Stimulated activated CD4-positive, alpha-beta T cell treated with anti-CD3 and anti-CD28 coated beads, Interleukin-4, amount 100 ng/mL, for 48 hours (primary cell): ENCODE measurements at places on chromosomes 5 and 9.

- no peak for DNase-seq
Measured at GRCh38 chr9:110842986-110843385, 174.4 kb downstream of the MUSK start.

GRCh38 chr5:52497133-52497693, 290.5 kb upstream of the ITGA1 start:
- DNase-seq, result no peak

DNA sequence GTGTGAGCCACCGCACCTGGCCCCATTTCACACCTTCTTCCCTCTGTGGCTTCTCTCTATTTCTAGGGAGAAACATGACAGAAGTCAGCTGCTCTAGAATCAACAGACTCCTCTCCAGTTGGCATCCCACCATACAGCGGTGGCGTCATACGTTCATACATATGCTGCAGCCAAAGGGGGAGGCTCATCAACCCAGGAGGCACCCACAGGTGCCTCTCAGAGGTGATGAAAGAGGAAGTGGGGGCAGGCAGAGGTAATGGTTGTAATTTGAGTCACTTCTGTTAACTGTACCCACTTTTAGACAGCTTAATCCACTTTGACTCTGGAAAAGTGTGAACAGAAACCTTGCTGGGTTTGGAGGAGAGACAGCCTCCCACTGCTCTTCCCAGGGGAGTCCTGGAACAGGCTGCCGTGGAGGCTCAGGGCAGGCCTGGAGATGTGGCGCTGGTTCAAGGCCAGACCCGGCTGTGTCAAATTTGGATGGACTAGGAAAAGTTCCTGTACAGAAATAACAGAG, 47.3 kb upstream of the SUB1 start:
- DNase-seq, result peak; percentile 28

GRCh38 chr5:138597661-138598400, 22.6 kb upstream of the HSPA9 start:
- no peak for DNase-seq

GRCh38 chr9:27276193-27277030, 20.5 kb downstream of the EQTN start:
- peak; percentile 1 for DNase-seq

GRCh38 chr9:134698111-134698510, 56.5 kb downstream of the COL5A1 start:
- no peak for DNase-seq

GRCh38 chr9:82475584-82476301, 487.2 kb downstream of the SPATA31D1 start:
- no peak for DNase-seq

GRCh38 chr9:89448381-89448780, 49.5 kb downstream of the SEMA4D start:
- DNase-seq, result no peak

- no peak for DNase-seq
Measured at GRCh38 chr9:104775976-104776375, 12.0 kb downstream of the NIPSNAP3B start.

- DNase-seq, result no peak
Measured at GRCh38 chr5:58988938-58989337, 406.1 kb downstream of the RAB3C start.

DNA sequence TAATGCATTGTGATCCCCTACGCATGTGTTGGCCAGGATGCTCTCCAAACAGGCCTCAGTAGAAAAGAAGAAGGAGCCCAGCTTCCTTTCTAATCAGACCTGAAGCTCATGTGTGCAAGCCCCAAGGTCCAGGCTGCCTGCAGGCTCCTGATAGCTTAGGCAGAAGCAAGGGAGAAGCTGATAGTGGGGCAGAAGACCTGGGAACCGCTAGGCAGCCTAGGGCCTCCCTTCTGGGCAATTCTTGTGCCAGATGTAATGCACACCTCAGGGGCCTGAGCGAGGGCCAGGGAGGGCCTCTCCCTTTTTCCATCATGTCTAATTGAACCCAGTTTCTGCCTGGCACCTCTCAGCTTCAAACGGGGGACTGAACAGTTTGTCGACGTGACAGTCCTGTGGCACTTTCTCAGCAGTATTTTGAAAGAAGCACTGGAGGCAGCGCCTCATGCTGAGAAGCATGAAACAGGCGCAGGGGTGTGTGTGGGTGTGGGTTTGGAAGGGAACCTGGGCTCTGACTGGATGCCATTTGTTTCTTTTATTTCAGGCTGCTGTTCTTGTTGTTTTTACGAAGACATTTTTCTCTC, 212.8 kb downstream of the PIK3R1 start:
- DNase-seq, result no peak

GRCh38 chr9:37902796-37903646, 906 bp downstream of the SLC25A51 start:
- DNase-seq, result no peak

GRCh38 chr9:14870090-14870489, 40.1 kb downstream of the FREM1 start:
- no peak for DNase-seq

DNA sequence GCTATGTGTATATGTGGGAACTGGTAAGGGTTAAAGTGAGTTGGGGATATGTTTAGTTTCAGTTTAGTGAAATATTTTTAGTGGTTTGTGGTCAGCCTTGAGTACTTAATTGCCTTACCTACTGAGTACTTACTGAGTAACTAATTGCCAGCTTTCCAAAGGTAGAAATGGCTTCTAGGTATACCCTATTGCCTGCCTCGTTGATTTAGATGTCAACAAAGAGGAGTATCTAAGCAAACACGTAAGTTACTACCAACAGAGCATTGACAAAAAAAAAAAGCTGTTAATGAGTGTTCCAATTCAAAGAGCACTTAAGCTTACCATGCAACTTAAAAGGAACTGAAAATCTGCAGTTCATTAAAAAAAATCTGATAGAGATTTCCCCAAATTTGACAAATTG, 8.8 kb downstream of the ATP10B start:
- DNase-seq, result no peak

GRCh38 chr5:87877023-87877422, 391.6 kb downstream of the TMEM161B start:
- no peak for DNase-seq

- DNase-seq, result no peak
Measured at GRCh38 chr5:131541762-131542161, 93.3 kb downstream of the RAPGEF6 start.

- DNase-seq, result no peak
Measured at GRCh38 chr5:139282197-139282557, 11.4 kb upstream of the MATR3 start.

DNA sequence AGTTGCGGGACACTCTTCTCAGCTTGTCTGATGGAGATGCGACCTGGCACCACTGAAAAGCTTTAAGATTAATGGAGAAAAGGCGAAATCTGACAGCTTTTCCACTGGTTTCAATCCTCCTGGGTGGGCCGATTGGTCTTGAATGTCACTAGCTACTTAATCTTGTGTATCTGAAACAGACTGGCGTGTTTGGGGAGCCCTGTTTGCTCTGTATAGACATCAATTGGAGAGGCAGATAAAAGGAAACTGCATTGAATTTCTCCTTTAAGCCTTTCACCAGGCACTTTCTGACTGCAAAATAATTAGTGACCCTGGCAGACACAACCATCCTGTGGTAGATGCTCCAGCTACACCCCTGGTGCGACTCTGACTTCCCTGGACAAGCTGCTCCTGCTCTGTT, 224.2 kb downstream of the NDUFS4 start:
- DNase-seq, result no peak

DNA sequence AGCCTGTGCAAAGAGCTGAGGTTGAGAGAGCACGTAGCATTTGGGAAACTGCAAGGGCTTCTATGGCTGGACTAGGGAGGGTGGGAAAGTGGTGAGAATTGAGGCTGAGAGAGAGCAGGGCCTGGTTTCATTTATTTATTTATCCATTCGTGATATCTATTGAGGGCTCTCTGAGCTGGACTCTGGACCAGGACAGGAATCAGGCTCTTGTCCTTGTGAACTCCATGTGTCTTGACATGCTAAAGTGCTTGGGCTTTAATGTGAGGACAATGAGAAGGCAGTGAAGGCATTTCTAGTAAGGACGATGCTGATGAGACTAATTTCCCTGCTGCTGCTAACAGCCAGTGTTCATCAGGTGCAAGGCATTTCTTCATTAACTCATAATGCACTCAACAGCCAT, 95.9 kb upstream of the KLF4 start:
- no peak for DNase-seq

DNA sequence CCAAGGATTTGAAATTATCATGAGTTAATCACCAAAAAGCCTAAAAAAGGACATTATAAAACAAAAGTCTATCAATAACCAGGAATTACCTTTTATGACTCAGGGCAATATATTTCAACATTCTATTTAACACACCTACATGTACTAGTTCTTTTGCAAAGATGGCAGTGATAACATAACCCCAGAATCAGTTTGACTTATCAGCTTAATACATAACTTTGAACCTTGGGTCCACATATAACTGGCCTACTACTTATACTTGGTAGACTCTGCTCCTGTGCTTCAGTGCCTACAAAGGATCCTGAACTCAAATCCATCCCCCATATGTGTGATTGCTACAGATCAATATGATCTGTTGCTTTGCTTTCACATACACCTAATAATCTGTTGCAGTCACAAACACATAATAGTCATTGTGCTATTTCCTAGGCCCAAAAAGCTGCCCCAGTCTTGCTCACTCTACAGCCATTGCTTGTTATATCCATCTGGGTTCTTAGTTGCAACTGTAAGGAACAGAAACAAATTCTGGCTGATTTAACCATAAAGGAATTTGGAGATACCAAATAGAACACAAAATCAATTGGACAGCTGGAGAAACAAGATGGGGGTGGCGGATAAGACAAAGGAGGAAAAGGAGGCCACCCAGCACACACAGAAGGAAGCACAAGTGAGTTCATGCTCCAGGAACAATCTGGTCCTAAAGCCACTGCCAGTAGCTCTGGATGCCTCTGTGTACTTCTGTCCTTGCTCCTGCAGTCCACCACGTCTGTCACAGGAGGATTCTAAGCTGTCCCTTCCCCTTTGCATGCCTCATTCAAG, 25.5 kb downstream of the DEPDC1B start:
- no peak for DNase-seq

DNA sequence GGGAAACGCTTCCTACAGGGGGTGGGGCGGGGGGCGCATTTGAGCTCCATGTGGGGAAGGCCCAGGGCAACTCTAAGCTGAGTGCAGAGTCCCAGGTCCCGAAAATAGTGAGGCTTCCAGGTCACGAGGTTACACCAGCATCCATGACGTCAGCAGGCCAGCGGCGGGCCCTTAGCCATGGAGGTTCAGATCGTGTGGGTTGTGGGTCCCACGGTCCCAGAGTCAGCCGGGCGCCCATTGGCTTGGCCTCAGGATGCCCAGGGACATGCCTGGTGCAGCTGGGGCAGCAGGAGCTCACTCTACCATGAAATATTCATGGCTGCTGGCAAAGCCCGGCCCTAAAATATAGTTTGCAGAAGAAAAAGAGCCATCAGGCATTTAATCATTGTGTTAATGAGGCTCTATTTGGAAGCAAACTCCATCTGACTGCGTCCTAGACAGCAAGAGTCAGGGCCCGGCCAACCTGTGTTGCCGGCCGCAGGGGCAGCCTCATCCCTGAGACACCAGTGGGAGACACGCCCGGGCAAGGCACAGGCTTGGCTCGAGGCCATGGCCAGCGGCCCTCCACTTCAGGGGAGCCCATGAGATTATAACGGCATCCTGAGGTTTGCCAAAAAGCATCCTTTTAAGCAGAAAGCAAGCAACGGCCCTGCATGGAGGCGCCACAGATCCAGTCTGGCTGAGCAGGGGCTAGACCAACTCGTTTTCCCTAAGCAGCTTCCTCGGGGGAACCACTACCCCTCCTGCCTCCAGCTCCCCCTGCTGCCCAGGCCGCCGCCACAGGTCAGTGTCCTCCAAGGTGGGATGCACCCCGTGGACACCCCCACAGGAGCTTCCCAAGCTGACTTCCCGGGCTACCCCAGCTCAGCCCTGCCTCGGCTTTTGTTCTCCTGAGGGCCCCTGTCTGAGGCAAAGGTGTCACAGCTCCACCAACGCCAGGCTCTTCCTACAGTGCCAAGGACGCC, 108.9 kb upstream of the PPP1R26 start:
- no peak for DNase-seq

DNA sequence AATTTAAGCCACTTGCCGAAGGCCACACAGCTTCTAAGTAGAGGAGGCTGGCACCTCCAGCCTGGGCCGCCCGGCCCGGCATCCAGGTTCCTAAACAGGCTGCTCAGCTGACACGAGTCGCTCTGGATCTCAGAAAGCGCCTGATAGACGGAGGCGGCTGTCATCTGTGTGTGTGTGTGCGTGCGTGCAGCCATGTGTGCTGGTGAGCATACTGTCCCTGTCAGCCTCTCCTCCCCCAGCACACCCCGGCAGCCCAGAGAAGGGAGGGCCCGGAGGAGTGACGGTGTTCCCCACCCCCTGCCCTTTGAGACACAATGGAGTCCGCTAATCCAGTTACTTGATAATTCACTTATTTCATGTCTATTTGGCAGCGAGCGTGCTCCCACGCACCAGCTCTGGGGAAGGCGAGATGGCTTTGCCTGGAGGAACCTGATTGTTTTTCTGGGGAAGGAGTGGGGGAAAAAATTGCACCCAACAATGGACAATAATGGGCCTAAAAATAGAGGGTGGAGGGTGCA, 20.0 kb downstream of the NTNG2 start:
- DNase-seq, result no peak

DNA sequence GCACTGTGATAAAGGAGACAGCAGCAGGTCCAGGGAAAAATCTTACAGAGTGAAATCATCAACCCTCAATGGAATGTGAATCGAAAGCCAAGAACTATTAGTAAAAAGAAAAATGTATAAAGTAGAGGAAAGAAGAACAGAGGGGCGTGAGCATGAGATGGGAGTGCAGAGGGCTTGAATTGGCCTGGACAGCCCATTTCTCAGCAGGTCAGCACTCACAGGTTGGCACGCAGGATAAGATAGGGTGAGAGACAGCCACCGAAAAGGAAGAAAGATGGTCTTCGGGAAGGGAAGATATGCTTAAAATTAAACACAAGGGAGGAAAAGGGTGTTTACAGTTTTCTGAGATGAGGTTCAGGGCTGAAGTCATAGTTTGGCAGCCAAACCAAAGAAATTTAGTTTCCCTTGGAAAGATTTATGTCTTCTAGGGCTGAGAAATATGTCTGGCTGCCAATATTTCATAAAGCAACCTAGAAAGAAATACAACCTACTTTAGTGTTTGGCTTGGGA, 524.7 kb downstream of the SPATA31D1 start:
- no peak for DNase-seq

- no peak for DNase-seq
Measured at GRCh38 chr9:129547063-129547462, 73.8 kb downstream of the C9orf50 start.

DNA sequence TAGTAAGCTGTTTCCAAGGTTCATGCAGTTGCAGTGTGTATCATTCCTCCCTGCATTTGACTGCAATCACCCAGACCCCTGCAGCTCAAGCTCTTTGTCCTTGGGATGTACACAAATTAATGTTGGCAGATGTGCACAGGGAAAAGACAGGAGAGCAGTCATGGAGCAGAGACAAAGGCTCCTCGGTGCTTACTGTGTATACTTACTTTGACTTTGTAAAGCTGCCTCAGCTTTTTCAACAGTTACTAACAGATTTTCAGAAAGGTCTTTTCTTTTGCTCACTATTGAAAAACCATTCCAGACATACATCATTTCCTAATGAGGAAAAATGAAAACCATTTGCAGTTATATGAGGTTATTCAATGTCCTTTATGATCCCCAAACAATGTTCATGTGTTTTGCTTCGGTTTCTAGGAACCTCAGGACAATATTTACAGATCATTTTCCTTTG, 124.9 kb downstream of the TTC39B start:
- no peak for DNase-seq

- DNase-seq, result no peak
Measured at GRCh38 chr9:120904061-120904977, 22.3 kb downstream of the TRAF1 start.
